ENCODE measurements at places on chromosomes 5 and 9.
A peak's percentile ranks its signal among the peaks of the same experiment; 100 is the strongest.

GRCh38 chr5:139342423-139342723, 719 bp downstream of the PAIP2 start:
- no peak for DNase-seq

DNA sequence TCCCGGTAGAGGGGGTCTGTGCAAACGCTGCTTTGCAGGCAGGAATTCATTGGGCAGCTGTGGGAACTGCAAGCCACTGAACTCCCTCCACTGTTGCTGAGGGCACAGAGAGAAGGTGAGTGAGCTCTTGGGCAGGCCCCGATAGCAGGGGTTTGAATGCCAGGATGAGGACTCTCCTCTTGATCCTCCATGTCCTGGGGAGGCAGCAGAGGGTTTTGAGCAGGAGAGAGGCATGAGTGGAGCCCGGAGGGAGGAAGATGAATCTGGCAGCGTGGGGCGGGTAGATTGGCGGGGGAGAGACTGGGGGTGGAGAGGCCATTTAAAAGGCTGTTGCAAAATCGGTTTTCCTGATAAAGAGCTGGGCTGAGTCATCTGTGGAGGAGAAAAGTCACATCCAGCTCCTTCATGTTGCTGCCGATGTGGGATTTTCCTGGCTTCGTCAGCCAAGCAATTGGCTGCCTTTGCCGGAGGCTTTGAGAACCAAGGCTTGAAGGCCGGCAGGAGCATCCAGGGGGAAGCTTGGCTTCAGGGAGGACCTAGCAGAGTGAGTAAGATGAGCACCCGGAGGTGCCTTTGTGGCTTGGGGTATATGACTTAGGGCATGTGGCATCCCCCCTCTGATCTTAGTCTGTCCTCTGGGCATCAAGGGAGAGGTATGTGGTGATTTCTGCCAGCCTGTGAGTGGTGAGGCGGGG, at the start of gene SYNPO:
TSS of gene SYNPO (plus strand) at position 350 of the 695 bp plus-strand sequence. CDS start 7,616 bp downstream, outside the sequence.
- DNase-seq, result no peak

DNA sequence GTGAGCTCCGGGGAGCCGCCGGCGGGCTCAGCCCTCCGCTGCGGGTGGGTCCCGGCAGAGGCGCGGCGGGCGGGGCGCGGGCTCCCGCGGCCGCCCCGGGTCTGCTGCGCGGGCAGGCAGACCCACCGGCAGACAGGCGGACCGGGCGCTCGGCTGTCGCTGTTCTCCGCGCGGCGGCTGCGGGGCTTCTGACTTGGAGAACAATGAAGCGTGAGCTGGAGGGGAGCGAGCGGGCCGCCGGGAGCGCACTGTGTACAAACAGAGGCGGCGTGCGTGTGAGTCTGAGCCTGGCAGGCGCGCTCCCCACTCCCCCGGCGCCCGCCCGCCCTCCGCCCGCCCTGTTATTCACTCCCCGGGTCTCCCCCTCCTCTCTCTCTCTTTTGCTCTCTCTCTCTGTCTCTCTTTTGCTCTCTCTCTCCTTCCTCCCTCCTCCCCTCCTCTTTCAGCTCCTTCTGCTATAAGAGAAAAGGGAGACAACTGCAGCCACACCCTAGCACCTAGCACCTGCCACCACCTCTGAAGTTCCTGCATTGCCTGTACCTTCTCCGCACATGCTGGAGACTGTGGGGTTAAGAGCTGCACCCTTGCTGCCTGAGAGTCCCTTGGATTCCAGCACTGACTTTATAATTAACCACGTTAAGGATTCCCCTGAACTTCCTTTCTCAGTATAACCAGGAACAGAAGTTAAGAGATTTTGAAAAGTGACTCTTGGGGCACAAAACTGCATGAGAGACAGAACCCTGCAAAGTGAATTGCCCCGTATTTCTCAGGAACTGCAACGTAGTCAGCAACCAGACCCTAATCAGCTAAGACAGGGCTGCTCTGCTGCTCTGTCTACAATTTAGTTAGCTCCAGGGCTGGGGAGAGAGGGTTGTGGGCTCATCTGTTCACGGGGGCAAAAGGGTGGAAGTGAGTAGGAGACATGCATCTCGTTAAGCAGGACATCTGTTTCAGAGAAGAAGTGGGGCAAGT, at the start of gene EDIL3:
TSS of gene EDIL3 (minus strand) at position 277 of the 972 bp plus-strand sequence. CDS start 506 bp downstream, outside the sequence.
- no peak for DNase-seq

DNA sequence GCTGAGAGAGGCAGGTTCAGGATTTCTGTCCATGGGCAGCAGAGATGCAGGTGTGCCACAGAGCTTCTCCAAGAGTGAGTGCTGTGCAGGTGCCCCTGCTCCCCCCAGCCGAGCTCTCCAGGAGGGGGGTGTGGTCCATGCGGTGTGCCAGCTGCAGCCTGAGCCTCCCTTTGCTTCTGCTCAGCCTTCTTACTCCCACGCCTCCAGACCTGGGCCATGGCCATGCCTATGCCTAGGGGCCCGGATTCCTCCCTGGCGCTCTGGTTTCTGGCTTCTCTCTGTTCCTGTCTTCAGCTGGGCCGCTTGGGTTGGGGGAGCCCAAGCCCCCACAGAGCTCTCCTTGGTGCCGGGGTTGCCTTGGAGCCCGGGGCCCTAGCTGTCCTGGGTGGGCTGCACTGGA, 133.3 kb downstream of the CACNA1B start:
- DNase-seq, result no peak

- no peak for DNase-seq
Observed at GRCh38 chr9:134028575-134029247, 3.4 kb downstream of the BRD3OS start.

- DNase-seq, result no peak
Observed at GRCh38 chr9:124733964-124734740, 37.0 kb downstream of the NR6A1 start.

DNA sequence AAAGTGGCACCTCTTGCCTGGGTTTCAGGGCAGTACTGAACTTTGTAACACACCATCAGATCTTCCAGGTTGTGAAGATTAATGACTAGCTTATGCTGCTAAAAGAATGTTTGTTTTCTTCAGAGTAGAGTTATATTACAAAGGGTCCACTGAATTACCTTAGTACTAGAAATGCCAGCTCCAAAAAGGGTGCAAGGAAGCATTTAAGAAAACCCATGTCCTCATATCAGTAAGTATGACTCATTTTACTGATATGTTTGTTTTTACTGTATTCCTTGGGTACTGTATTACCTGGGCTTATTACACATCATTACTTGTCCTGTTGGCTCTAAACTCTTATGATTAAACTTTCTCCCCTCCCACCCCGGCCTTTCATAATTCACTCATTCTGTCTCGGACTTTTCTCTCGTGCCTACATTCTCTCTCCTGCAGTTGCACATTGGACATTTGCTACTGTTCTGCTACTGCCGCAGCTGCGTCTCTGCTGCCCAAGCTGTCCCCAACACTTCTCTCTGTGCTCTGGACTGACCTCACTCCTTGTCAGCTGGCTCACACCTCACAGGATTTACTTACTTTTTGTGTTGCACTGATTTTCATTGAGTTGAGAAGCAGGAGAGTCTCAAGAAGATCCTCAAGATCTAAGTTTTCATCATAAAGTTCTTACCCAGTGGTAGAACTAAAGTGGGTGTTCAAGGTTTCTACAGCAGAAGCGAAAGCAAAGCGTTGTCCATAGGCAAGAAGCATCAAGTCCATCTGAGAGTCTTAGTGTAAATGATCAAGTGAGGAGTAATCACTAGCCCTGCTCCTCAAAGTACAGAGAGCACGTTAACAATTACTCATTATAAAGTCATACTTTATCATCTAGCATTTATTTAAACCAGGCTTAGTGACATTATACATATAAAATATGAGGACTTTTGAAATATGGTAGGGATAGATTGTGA, 53.2 kb upstream of the C9orf72 start:
- DNase-seq, result no peak

DNA sequence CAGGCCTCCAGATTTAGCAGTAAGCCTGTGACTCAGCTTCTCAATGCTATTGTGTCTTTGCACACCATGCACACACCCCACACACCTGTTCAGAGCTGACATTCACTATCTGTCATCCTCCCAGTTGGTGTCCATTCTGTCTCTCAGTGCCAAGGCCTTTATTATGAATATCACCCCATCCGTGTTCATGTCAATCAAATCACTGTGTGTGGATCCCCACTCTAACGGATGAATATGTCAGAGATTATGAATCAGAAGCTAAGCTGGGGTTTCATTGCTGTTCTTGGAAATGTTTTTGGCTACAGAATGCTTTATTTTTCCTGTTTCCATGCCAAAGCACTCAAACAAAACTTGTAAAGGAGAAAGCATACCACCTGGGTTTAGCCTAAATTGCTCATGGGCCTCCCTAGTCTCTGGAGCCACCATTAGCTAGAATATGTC, 9.4 kb upstream of the MAMDC2 start:
- no peak for DNase-seq

DNA sequence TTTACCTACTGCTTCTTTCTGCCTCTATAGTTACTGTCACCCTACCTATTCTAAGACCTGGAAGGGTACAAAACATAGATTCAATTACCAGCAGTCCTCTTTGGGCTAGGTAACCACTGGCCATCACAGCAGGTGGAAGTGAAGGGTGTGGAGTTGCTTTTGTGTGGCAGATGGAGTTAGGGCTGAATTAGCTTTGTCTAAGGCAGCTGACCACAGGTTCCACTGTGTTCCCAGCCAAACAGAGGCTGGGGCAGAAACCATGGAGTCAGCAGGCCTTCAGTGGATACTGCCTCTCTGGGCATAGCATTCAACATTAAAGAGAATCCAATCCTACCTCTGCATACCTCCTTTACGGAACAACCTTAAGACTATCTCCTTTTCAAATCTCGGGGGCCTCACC, 254.2 kb downstream of the RFX3 start:
- DNase-seq, result no peak

- DNase-seq, result peak; percentile 25
Observed at GRCh38 chr5:56610093-56610698, 205.2 kb upstream of the MAP3K1 start.

- no peak for DNase-seq
Observed at GRCh38 chr5:54159153-54159892, 151.1 kb downstream of the ARL15 start.

GRCh38 chr9:130017076-130017475, 25.9 kb downstream of the FNBP1 start:
- no peak for DNase-seq

DNA sequence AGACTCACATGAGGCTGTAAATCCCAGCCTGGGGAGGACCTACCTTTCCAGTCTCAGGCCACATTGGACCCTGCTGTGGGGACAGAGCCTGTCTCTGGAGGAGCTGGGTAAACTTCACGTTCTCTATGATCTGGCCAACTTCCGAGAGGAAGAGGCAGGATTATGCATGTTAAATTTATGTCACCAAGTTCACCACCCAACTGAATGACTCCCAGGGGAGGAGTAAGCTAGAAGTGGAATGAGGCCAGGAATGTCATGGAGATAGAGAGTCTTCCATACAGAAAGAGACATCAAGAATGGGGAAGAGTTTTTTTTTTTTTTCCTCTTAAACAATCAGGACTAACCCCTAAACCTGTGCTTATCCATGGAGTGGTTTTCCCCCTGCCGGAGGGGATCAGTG, 90.3 kb upstream of the PALM2AKAP2 start:
- no peak for DNase-seq

GRCh38 chr5:13348568-13348967, 595.9 kb downstream of the DNAH5 start:
- no peak for DNase-seq

Data from stimulated activated effector memory CD8-positive, alpha-beta T cell treated with anti-CD3 and anti-CD28 coated beads, Interleukin-12 subunit alpha, Interleukin-12 subunit beta, amount 100 ng/mL, for 72 hours (primary cell).